ENCODE measurements at places on chromosomes 12 and 14.

DNA sequence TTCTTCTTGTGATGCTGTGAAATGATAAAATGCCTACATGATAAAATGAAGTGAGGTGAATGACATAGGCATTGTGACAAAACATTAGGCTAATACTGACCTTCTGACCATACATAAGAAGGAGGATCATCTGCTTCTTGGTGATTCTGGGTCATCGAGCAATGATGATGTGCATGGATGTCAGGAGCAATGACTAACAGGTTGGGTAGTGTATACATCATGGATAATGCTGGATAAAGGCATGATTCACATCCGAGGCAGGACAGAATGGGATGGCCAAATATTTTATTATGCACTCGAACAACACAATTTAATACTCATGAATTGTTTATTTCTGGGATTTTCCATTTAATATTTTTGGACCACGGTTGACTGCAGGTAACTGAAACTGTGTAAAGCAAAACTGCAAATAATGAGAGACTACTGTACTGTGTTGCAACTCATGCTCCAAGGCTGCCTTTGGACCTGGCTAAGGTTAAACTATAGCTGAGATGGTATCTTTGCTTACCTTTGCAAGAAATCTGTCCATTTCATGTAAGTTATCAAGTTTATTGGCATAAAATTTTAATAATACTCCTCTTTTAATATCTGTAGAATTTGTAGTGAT lies 7.6 kb upstream of the SLC25A21 start:
- no peak for DNase-seq

DNA sequence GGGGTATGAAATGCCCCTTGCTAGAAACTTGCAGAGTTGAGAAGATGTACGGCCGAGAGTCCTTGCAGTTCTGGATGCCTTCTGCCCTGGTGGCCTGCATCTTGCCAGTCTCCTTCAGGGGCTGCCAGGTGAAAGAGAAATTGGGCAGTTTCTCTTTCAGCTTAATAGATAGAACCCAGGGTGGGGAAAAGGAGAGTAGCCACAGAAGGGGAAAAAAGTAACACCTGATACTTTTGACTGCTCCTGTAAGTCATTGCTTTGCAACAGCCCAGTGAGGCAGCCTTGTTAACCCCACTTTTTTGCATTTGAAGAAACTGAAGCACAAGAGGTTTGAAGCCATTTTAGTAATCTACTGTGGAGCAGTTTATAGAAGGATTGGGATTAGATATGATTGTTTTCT lies 27.6 kb downstream of the TDP1 start:
- no peak for DNase-seq

DNA sequence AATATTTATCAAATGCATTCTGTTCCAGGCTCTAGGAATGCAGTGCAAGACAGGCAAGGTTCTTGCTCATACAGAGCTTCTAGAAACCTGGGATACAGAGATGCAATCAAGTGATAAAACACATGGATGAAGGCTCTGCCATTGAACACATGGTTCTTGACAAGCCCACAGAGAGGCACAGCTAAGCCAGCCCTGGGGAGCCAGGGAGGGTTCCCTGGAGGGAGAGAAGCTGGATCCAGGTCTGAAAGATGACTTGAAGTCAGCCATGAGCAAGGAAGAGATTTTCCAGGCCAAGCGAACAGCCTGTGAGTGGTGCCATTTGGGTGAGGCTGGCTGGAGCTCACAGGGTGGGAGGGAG lies 66.2 kb downstream of the IRF2BPL start:
- DNase-seq = no peak

- DNase-seq = no peak
Observed at GRCh38 chr14:100165376-100165775, 5.9 kb upstream of the DEGS2 start.

- no peak for DNase-seq
Observed at GRCh38 chr12:124208489-124208888, 86.4 kb upstream of the RFLNA start.

GRCh38 chr12:47783024-47783755 lies 10.2 kb downstream of the SLC48A1 start:
- no peak for DNase-seq

GRCh38 chr12:5309654-5310053 lies 122.3 kb upstream of the NTF3 start:
- no peak for DNase-seq

DNA sequence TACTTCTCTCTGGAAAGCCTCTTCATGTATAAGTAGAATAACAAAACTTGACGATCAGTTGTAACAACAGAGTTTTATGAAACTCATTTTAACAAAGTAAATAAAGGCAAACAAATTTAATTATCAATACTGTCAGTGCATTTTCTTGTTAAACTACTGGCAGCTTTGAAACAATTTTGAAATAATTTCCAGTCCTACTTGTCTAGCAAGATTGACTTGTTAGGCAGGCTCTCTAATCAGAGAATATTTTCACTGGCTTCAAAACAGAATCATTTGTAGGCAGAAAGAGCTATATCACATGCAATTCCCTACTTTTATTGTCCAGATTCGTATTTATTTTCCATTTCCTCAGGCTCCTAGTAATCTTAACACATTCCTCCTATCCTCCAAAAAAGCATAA lies 45.9 kb upstream of the SLC6A13 start:
- DNase-seq = no peak
